CD8-positive, alpha-beta memory T cell (primary cell): ENCODE measurements at places on chromosomes 13 and 19.

- no peak for DNase-seq
These were observed 243.2 kb downstream of the COL4A1 start for GRCh38 chr13:110063490-110064421.

DNA sequence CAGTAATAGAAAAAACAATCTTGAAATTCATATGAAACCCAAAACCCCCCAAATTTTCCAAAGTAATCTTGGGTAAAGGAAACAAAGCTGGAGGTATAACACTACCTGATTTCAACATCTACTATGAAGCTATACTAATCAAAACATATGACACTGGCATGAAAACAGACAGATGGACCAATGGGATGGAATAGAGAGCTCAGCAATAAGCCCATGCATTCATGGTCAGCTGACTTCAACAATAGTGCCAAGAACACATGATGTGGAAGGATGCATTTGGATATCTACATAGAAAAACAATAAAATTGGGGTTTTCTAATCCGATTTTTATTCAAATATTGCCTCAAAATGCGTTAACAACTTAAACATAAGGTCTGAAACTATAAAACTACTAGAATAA lies 32.2 kb upstream of the ZNF766 start:
- no peak for DNase-seq

- DNase-seq: no peak
These were observed 201.7 kb downstream of the ABCC4 start for GRCh38 chr13:95099541-95099940.

- DNase-seq: no peak
These were observed 78.7 kb downstream of the ZNF536 start for GRCh38 chr19:30450835-30451321.

- no peak for DNase-seq
These were observed 573.0 kb upstream of the PCDH9 start for GRCh38 chr13:67803118-67803517.

GRCh38 chr13:35557475-35557874 lies 81.0 kb upstream of the MAB21L1 start:
- DNase-seq: no peak

DNA sequence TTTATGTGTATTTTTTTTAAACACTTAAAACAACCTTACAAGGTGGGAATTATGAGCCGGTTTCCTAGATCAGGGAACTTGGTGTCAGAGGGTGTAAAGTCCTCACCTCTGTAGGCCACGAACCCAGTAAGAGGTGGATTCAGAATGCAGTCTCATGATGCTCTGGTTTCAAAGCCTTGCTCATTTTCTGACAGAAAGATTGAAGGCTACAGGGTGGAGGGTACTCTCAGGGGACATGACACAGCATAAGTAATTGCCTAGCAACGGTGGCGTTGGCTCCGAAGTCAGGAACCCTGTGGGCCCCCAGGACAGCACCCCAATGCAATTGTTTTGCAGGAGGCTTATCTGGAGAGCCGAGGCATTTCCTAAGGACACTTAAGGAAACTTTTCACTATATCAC lies 794.7 kb downstream of the EFNB2 start:
- no peak for DNase-seq

- no peak for DNase-seq
These were observed 340.0 kb downstream of the DNAJC15 start for GRCh38 chr13:43363156-43363953.

DNA sequence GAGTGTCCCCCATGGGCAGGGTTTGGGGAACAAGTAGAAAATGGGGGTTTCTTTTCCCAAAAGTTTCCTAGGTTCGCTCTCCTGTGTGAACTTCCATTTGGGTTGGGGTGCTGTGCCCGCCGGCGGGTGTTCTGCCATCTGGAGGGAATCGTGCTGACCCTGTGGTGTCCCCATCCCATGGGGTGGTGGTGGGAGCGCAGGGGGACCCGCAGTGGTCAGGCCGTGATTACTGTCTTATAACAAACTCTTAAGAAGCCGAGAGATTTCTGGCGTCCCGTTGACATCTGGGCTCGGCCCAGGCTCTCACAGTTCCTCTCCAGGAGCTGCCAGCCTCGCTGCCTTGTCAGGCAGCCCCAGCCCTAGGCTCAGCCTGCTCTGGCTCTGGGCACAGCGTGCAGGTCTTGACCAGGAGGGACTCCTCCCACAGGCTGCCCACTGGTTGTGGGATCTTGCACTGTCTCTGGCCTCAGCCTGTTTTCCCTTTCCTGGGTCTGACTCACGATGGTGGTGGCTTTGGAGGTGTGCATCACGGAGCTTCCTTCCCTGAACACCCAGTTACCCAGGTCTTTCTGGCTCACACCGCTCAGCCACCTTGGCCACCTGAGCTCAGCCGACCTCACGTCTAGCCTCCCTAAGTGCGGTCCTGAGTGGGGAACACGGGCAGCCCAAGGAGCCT lies 34.5 kb downstream of the PLEKHJ1 start:
- no peak for DNase-seq

- no peak for DNase-seq
These were observed 75.9 kb upstream of the DOCK9 start for GRCh38 chr13:99053636-99054233.

- no peak for DNase-seq
These were observed 140.5 kb downstream of the IER2 start for GRCh38 chr19:13290741-13291140.

GRCh38 chr13:35016362-35017112 lies 74.5 kb downstream of the NBEA start:
- DNase-seq: no peak

DNA sequence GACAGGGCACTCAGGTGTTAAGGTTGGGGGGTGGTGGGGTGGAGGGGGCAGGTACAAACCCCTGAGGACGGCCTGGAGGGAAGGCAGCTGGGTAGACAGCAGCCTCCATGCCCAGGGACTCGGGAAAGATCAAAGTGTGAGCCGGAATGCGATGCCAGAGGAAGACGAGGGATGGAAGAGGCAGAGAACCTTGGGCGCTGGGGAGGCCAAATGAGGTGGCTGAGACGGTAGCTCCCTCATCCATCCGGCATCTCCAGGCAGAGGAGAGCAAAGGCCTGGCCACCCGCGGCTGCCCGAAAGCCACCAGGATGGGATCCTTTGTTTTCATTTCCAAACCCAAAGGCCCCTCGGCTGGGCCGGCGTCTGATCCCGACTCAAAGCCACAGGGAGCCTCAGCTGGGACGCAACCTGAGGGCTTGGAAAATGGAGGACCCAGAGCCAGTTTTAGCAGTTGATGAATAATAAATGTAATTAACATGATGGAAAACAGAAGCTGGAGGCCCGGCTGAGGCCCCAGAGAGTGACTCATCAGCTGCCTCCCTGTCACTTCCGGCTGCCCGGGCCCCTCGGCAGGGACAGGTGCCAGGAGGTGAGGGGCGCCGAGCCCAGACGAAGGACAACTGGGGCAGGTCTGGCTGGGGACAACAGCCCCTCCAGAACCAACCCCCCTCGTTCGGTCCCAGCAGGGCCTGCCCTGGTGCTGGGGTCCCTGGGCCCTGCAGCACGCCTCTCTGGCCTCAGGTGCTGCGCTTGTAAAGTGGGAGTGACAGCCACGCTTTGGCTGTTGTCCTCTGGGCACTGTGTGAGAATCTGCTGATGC lies 61.6 kb downstream of the CEBPG start:
- DNase-seq: no peak

GRCh38 chr19:54345938-54346386 lies 7.0 kb upstream of the LILRA4 start:
- DNase-seq: no peak

- DNase-seq: no peak
These were observed 971 bp downstream of the FOSB start for GRCh38 chr19:45468803-45469131.

- DNase-seq: peak; percentile 40
These were observed 15.7 kb upstream of the F7 start for GRCh38 chr13:113089693-113090414.

DNA sequence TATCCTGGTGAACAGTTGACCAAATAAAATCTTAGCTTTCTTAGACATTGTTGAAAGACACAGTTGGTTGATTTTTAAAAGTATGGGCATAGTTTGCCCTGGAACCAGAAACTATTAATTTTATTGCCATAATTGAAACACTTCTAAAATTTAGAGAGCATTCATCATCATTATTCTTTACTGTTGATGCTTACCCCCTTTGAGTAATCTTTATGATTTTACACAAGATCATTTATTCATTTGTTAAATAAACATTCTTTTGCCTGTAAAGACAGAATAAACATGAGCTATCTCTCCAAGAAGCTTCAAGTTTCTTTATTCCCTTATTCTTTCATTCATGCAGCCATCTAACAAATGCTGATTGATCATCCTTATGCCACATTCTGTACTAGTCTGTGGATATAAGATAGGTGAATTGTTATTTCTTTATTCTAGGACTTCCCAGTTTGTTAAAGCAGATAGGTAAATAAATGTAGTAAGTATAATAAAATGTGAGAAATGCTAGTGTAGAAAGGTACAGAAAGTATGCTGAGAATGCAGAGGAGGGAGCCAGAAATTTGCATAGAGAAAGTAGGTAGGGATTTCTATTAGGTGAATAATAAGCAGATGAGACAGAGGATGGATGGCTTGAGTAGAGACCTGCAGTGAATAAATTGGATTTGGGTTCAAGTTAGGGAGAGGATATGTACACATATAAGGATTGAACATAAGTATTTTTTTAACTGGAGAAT lies 8.2 kb downstream of the SERTM1 start:
- DNase-seq: no peak

DNA sequence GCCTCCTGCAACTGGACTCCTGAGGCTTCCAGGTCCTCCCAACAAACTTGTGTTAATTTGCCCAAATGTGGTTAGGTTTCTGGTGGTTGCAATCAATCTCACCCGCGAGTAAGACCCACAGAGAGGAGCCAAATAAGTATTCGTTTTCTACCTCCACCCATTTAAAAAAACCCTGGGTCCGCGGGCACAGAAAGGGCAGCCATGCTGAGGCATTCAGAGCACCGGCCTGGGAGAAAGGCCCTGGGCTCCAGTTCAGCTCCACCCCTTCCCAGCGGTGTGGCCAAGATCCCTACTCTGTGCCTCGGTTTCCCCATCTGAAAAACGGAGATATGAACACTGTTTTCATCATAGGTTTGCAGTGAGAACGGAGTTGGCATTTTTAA lies 56.9 kb downstream of the PEPD start:
- no peak for DNase-seq

DNA sequence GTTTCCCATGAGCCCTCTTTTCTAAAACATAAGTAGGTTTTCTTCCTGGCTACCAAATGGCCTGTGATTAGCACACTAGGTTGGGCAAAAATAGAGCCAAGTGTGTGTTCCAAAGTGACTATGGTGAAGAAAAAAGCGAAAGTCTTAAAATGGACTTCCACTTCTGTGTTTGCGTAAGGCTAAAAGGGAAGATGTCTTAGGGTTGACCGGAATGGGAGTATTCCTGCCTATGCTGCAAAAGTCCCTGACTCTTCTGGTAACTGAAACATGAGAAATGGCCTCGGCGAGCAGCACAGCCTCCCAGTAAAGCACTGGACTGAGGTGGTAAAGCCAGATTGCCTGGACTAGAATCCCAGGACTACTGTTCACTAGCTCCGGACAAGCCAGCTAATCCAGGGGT lies 2.4 kb upstream of the FPR1 start:
- DNase-seq: no peak

GRCh38 chr19:41705393-41706174 lies 2.8 kb upstream of the CEACAM5 start:
- DNase-seq: no peak

GRCh38 chr13:25463496-25463895 lies 91.7 kb downstream of the ATP8A2 start:
- no peak for DNase-seq

DNA sequence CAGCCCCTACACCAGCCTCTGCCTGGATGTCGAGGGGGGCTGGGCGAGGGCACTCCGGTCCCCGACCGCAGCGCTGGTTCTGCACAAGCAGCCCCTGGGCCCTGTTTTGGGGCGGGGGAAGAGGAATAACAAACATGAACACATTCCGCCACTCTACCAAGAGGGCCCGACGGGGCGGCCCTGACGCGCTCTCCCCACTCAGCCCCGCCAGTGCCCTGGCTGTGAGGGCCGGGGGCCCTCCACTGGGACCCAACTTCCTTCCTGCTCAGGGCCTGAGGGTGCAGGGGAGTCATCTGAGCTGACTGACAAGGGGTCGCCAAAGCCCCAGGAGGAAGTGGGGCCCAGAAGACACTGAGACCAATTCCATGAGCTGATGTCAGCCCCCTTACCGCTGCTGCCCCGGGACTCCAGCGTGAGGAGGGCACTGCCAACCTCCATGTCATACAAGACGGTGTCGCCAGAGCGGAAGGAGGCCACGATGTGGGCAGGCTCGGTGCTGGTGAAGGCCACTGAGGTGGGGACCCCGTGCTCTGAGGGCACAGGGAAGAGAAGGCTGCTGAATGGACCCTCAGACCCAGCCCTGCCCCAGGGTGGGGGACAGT lies 5.6 kb upstream of the PRKD2 start:
- DNase-seq: no peak

DNA sequence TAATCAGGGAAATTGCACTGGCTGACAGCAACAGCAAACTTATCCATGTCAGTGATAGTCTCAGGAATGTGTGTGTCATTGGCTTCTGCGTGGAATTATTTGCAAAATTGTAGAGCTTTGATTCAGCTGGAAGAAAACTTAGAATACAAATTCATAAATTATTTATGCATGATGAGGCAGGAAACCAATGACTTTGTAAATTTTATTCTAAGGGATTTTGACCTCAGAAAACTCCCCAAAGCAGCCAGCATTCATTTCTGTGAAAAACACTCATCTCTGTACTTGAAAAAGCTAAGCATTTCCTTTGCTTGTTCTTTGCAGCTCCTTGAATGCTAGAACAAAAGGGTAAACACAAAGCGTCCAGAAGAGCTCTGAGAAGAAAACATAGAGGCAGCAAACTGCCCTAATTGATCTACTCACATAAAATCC lies 162.4 kb downstream of the DCT start:
- no peak for DNase-seq

DNA sequence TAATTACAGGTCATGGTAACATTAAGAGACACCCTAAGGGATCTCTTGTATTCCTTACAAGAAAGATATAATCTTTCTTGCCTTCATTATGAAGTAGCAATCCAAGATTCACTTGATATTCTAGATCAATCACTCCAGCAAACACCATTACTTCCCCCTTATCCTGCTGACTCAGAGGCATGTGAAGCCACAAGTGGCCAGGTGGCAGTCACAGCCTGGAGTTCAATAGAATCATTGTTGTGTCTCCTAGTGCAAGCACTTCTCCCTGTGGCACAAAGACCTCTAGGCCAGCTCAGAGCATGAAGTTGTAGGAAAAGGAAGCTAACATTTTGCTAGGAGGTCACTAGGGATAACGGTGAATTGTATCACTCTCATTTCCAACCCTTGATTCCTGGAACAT lies 864.3 kb upstream of the ATXN8OS start:
- no peak for DNase-seq

GRCh38 chr13:19767966-19768365 lies 14.8 kb downstream of the PSPC1 start:
- no peak for DNase-seq

- no peak for DNase-seq
These were observed 37.7 kb downstream of the ACSBG2 start for GRCh38 chr19:6173190-6173589.

DNA sequence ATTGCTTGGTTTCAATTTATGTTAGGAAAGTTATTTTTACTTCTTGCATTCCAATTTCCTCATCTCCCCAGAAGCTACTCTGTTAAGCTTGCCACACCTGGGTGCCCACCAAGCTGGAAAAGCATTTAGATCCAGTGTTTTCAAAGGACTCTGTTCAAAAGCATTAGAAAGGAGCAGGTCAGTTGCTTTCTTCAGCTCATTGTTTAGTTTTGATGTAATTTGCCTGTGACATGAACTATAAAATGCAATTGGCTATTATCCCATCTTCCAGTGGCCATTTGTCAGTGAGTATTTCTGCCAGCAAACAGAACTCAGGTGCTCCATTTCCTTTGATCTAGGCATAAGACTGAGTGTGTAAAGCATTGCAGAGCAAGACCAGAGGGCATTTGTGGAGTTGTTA lies 46.7 kb upstream of the RNF113B start:
- DNase-seq: no peak

- no peak for DNase-seq
These were observed 13.6 kb downstream of the UBAC2 start for GRCh38 chr13:99214232-99214631.
